ENCODE measurements at places on chromosomes 16 and 17.

GRCh38 chr17:11996722-11997146, 541 bp downstream of the ZNF18 start:
- no peak for DNase-seq

DNA sequence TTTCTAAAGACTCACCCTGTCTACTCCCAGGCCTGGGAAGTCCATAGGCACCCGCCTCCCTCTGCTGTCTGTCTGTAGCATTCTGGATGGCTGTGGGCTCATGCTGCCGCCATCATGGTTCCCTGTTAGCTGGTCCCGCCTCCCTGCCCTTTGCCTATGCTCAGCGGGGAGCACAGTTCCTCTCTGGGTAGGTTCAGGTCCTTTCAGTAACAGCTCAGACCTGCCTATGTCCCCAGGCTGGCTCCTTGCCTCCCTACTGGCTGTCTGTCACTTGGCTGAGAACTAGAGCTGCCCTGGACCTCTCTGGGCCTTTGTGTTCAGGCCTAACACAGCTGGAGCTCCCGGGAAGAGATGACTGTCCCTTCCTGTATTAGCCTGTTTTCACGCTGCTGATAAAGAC, 317.9 kb downstream of the SNX29 start:
- no peak for DNase-seq

GRCh38 chr16:51766739-51767138, 615.7 kb upstream of the SALL1 start:
- no peak for DNase-seq

DNA sequence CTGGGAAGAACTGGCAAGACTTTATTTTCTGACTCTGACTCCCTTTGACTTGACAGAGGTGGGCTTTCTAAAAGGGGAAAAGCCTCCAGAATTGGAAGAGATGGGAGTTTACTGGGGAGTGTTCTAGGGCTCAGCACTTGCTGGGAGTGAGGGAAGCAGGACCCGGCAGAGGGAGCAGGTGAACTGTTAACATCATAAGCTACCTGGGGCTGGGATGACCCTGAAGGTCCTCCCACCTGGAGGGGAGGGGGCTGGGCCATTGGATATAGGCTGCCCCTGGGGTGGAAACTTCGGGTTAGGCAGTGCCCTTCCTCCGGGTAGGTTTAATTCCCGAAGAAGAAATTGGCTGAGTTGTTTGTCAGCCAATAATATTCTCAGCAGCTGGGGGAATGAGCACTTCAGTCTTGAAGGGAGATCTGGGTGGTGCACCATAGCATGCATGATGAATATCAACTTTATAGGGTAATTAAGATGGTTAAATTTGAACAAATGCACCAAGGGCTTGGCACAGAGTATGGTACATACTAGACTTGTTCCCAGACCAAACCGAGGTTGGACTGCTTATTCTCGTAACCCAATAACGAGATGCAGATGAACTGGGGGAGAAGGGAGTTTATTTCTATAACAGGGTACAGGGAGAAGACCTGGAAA, 337.0 kb downstream of the HAPSTR1 start:
- no peak for DNase-seq

GRCh38 chr17:67105213-67105612, 60.9 kb downstream of the CACNG1 start:
- DNase-seq: no peak

GRCh38 chr16:24972608-24973220, 42.5 kb downstream of the ARHGAP17 start:
- no peak for DNase-seq

DNA sequence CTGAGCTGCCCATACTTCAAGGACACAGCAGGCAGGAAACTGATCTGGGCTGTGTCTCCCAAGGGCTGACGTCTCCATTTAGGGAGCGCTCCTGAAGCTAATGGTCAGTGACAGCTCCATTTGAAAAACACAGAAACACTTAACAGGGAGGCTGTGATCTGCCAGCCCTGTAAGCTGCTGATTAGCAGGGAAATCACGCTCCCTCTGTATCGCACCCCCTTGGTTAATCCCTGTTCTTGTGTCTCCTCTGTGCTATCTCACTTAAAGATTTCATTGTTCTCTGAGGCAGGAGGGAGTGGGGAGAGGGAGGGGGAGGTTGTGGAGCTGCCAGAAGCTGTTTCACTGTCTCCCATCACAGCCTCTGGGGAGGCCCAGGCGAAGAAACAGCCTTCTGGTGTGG, 47.4 kb upstream of the CACNG3 start:
- no peak for DNase-seq

DNA sequence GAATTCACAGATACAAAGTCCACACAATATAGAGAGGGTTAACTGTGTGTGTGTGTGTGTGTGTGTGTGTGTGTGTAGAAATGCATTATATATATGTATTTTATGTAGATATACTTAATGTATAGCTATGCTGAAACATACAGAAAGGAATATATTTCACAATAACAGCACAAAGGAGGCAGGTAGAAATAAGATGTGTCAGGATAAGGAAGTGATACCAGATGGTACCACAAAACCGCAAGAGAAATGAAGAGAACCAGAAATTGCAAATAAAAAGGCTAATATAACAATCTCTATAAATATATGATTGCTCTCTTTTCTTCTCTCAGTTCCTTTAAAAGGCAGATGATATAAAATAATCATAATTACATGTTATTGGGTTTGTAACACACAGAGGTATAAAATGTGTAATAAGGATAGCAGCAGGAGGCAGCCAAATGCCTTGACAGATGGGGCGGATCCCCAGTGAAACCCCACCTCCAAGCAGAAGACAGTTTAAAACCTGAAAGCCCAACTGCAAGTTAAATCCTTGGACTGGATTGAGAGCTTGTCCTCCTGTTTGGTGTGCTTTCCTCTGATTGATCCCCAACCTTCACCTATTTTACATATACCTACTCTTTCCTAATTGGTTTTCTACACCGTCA, 365.4 kb upstream of the C16orf82 start:
- DNase-seq: no peak

DNA sequence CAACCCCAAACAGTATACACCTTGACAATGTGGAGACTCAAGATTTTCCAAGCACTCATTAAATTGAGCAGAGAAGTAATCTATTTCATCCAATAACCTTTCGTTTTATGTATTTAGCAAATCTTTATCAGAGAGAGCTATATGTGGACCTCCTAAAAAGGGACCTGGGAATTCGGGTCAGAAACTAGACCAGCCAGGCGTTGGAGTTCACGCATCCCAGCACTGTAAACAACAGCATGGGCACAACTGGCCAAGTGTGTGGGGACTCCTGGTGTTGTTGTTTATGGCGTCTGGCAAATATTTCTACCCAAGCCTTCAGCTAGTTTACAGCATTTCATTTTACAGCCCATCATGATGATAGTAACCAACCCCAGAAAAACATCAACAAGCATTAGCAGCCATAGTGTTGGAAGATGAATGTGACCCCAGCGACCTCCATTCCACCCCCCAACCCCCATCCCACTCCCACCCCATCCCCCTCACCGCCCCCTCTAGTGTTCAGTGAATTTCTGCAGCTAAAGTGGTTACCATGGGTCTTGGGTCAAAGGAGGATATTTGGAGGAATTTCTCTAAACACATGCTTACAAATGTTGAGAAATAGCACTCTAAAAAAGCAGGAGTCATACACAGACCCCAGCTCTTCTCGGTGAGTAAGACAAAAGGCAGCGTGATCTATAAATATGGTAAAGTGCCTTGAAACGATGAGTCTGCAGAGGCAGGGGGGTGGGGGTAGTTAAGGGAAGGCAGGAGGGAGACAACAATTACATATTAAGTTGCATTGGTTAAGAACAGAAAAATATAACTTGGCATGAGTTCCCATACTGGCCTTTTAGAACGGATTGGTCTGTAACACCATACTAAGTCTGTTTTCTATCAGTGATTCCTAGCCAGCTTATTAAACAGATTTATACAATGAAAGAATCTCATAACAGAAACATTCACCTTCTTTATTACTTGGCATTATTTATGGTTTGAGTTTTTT, 91.4 kb upstream of the TBX2 start:
- DNase-seq: no peak

GRCh38 chr17:38724337-38724988, 5.7 kb upstream of the CISD3 start:
- DNase-seq: no peak

- no peak for DNase-seq
Observed at GRCh38 chr16:11064202-11064540, 119.8 kb downstream of the CLEC16A start.

- no peak for DNase-seq
Observed at GRCh38 chr17:57270801-57271245, 14.5 kb downstream of the MSI2 start.

DNA sequence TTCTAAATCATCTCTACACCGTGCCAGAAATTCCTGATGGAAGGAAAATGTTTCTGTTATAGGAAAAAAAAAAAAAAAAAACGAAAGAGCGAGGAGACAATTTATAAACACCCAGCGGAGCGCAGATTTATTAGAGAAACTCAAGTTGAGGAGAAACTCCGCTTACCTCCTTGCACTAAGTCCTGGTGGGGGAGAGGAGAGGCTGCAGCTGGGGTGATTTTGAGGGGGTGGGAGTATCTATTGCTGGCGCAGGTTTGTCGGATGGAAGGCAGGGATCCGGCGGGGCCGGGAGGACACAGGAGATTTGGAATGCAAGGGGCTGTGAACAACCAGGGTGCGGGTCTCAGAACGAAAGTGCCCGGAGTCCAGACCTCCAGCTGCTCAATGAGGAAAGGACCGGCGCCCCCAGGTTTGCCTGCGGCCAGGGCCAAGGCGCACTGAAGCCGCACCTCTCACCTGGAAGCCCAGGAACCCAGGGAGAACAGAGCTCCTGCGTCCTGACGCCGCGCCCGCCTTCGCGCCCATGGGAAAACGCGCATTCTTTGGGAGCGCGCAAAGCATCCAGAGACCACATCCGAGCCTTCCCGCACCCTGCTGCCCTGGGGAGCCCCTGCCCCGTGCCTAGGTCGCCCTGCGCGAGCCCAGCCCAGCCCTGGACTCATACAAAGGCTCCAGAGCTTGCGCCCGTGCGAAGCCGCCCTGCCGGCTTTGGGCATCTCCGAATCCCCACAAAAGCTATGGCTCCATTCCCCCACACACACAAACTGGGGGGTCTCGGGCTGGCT, 2.6 kb upstream of the HOXB8 start:
- DNase-seq: no peak

DNA sequence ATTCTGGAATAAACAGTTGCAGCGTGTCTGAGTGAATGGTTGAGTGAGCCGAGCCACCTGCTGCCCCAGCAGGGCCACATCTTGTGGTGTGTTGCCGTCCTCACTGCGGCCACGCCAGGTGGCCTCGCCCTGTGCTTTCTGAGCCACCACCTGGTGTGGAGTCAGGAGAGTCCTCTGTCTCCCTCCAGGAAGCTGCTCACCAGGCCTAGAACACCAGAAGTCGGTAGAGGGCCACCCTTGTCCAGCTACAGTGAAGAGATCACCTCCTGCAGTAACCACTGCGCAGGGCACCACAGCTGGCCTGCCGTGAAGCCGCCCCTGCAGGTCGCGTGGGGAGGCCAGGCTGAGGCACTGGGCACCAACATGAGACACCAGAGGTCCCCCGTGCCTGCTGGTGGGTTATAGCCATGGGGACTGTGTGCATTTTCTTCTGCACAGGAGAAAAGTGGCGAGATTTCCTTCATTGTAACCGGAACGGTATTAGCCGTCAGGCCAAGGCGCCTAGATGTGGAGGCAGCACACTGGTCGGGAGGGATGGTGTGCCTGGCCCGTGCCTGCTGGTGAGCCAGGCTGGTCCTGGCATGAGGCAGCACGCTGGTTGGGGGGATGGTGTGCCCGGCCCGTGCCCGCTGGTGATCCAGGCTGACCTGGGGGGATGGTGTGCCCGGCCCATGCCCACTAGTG, 28.9 kb upstream of the FOXK2 start:
- DNase-seq: no peak

GRCh38 chr17:6323626-6324356, 111.1 kb downstream of the AIPL1 start:
- no peak for DNase-seq

GRCh38 chr16:27222249-27223225, 19.2 kb downstream of the KDM8 start:
- no peak for DNase-seq

- DNase-seq: no peak
Observed at GRCh38 chr17:38357486-38358123, 6.0 kb downstream of the SOCS7 start.

- DNase-seq: no peak
Observed at GRCh38 chr16:57624806-57625500, 3.5 kb upstream of the ADGRG1 start.

DNA sequence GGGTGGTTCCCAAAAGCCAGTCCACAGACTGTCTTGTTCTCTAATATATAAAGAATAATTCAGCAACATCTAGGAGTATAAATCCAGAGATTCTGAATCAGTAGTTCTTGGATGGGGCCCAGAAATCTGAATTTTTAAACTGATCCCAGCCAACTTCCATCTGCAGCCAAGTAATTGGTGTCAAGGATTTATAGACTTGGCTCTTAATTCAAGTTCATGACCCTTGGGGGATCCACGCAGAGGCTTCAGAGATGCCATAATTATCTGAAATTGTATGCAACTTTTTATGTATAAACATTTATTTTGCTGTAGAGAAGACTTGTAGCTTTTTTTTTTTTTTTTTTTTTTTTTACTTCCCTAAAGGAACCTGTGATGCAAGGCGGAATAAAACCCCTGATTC, 60.6 kb downstream of the HLF start:
- DNase-seq: no peak

GRCh38 chr16:10835281-10835931, 16.8 kb upstream of the TVP23A start:
- DNase-seq: no peak

DNA sequence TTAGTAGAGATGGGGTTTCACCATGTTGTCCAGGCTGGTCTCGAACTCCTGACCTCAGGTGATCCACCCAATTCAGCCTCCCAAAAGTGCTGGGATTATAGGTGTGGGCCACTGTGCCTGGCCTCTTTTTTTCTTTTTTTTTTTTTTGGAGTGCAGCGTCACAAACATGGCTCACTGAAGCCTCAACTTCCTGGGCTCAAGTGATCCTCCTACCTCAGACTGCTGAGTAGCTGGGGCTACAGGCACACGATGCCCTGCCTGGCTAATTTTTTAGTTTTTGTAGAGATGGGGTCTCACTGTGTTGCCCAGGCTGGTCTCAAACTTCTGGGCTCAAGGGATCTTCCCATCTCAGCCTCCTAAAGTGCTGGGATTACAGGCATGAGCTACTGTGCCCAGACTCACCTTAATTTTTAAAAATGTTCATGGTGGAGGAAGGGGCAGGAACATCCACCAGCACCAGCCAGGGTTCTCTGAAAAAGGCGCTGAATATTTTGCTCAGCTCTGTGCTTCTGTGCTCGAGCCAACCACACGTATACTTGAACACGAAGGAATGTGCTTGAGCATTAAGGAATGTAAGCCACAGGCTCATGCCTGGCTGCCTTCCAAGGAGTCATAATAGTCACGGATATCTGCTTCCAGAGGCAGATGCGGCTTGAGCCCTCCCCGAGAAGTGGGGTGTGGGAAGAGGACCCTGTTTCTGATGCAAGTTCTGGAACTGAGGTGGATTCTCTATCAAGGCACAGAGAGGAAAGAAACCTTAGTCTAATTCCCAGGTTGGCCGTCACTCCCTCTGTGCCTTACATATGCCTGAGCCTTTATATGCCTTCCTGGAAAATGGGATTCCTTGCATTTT, 65.5 kb upstream of the CREBBP start:
- no peak for DNase-seq
